ENCODE measurements at places on chromosomes 1 and 21.

DNA sequence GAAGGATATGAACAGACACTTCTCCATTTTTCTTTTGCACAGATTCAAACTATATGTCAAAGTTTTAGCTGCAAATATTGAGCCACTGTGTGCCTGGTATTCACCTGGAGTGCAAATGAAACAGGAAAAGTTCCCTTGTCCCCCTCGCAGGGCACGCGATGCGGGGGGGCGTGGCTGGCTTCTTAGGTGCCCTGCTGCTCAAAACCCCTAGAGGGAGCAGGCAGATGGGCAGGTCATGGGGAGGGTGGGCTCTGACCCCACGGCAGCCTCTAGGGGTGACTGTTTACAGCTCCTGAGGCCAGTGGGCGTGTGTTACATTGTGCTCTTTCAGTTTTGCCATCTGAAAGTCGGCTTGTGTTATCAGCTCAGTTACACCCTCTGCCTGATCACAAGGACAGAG is 931.2 kb upstream of the B3GALT2 start:
- DNase-seq, result no peak

GRCh38 chr21:41752231-41752681 is 14.6 kb downstream of the RIPK4 start:
- peak; percentile 17 for DNase-seq

DNA sequence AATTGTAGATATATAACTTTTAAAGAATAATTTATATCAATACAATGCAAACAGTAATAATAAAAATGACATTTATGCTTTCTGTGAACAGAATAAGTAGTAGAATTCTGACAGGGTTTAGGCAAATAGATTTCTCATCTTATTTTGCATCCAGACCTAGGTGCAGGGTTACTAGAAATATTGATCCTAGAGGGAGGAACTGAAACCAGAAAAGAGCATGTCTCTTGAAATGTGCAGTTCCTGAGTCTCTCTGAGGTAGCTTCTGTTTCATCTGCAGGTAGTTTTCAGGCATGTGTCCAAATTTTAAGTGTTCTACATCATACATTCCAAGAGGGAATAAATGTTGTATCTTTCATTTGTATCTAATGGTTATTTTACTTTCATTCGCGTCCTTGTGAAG is 631.9 kb upstream of the ADGRL4 start:
- DNase-seq, result no peak

DNA sequence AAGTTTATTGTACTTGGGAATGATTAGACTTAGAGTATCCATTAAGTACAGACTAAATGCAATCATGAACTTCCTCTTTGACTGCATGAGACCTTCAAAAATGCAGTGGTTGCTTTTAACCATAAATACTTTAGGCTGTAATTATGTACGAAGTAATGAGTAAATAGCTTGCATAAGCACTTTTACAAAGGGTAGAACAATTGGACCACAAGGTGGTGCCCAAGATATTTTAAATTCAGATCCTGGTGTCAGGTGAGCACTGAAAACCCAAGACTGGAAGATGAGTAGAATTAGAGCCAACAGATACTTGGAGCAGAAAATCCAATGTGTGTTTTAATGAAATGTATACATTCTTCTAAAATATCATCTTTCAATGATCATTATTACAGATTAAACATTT is 43.4 kb upstream of the RHOU start:
- peak; percentile 79 for DNase-seq

DNA sequence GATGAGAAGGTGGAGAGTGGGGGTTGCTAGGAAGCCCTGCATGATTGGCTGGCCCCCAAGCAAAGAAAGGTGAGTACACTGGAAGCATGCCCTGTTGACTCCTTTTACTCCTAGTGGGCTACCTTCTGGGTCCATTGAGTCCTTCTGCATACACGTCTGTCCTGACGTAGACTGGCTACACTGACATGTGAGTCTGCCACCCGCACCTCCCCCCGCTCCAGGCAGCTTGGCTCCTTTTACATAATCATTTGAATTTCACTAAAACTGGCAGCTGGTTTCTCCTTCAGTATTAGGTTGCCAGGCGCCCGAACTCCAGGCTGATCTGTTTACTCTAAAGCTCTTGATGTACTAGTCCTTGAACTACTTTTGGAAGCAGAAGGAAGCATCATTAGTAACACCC is 8.7 kb downstream of the MRPS21 start:
- DNase-seq, result no peak

DNA sequence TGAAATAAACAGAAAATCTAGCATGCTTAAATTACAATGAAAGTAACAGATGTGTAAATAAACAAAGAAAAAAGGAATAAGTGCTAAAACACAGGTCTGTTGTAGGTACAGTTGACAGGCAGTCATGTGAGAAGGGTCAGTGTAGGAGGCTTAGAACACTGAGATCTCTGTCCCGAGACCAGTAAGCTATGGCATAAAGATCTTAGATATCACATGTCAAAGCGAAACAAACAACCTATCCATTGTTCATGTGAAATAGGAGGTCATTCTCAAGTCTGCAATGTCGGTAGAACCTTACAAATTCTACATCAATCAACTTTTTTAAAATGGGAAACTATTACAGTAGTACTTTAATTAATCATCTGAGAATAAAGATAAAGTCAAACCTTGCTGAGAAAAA is 428.9 kb upstream of the ADGRL2 start:
- no peak for DNase-seq

- DNase-seq, result no peak
These were observed 250.6 kb upstream of the C1orf105 start for GRCh38 chr1:172169836-172170235.

DNA sequence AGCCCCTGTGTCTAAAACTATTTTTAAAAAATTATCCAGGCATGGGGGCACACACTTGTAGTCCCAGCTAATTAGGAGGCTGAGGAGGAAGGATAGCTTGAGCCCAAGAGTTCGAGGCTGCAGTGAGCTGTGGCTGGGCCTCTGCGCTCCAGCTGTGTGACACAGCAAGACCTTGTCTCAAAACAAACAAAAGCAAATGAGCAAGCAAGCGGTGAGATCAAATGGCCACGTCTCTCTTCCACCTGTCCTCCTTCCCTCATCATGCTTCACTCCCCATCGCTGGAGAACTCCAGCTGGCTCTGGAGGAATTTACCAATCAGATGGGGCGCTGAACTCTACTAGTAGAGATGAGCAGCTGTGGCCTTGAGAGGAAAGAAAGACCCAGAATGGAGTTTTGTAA is 14.0 kb upstream of the REN start:
- DNase-seq, result no peak

GRCh38 chr1:47507881-47508701 is 70.2 kb downstream of the FOXD2 start:
- peak; percentile 4 for DNase-seq

DNA sequence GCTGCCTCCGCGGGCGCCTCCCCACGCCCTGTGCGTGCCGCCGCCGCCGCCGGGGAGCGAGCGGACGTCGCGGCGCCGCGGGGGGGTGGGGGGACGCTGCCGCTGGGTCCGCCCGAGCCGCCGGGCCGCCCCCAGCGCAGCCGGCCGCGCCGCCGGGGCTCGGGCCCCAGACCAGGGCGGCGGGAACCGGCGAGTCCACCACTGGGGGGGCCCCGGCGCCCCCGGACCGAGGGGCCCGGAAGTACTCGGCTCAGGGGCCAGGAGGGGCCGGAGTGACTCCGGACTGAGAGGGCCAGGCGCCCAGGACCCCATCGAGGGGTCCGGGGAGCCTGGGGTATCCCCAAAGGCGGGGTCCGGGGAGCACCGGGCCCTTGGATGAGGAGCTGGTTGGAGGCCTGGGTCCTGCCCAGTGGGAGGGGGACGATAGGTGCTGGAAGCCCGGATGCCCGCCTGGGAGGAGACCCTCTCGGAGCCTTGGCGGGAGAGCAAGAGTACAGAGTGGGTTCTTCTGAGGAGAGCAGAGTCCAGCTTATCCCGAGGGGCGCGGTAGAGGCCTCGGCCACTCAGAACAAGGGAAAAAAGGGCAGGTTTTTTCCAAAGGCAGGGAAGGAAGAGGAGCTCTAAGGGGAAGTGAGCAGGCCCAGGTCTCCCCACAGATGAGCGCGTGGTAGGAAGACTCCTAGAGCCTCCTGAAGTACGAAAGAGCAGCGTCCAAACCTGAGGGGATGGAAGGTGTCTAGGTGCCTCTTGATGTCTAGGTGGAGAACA is 556 bp downstream of the GMEB1 start:
- DNase-seq, result peak; percentile 46

Data from choroid plexus epithelial cell (primary cell).